ENCODE measurements at places on chromosomes 16 and 17.

DNA sequence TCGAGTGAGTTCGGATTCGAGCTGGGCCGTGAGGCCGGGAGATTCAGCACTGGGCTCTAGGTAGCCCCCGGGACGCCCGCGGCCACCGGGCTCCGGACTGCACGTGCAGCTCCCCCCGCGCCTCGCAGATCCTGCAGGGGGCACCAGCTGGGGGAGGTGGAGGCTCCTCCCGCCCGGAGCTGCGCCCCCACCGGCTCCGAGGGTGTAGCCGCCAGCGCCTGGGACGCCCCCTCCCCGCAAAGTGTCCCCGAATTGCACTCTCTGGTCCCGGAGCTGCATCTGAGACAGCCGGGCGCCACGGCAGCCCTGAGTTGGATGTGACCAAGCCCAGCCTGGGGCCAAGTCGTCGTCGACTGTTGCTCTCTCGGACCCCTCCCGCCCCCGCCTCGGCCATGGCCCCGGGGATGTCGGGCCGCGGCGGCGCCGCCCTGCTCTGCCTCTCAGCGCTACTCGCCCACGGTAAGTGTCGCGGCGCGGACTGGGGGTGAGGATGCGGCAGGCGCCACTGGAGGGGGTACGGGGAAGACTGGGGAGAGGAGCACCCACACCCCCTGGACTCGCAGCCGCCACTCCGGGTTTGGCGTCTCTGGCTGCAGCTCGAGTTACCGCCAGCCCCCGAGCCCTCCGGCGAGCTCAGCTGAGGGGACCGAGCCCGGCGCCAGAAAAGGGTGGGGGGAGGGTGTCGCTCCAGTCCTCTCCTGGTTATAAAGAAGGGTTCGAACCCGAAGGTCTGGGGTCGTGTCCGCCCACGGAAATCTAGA is 1.5 kb downstream of the TMEM132E start:
- DNase-seq: no peak

GRCh38 chr16:50640391-50640790 is 40.7 kb downstream of the SNX20 start:
- no peak for DNase-seq

DNA sequence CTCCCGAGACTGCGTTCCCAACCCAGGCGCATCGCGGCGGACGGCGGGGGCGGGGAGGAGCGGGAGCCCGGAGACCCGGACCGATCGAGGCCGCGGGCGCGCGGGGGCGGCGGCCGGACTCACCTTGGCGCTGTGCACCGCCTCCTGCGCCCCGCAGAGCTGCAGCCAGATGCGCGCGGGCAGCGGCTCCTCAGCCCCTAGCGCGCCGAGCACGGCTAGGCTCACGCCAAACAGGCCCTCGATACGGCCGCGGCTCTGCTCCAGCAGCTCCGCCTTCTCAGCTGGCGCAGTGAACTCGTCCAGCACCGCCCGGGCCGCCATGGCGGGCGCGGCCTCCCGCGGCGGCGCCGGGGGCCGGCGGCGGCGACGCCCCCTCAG is 339 bp downstream of the N4BP1 start:
- no peak for DNase-seq

DNA sequence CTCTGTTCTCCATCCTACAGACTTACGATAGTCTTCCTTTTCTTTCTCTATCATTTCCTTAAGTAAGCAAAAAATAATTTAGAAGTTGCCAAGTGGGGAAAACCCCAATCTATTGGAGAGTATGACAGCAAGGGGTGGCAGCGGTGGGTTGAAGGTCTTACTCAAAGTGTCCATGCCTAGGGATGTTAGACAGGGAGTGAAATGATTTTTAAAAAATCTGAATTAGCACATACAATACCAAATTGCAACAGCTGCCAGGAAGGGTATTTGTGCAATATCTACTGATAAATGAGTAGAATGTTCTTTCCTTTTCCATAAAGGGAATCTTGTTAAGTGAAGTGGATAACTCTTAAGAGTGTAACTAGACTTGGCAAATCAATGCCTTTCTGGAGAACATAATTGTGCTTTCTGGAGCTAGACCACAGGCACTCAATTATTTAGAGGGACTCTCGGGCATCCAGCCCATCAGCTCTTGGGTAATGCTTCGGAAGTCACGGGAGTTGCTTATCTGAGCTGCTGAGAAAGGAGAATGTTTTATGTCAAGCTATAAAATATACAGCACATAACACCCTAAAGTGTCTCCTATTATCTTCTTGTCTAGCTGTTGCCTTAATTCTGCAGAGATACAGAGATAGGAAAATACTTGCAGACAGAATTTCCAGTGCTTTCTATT is 151.5 kb downstream of the KCNJ2 start:
- no peak for DNase-seq

DNA sequence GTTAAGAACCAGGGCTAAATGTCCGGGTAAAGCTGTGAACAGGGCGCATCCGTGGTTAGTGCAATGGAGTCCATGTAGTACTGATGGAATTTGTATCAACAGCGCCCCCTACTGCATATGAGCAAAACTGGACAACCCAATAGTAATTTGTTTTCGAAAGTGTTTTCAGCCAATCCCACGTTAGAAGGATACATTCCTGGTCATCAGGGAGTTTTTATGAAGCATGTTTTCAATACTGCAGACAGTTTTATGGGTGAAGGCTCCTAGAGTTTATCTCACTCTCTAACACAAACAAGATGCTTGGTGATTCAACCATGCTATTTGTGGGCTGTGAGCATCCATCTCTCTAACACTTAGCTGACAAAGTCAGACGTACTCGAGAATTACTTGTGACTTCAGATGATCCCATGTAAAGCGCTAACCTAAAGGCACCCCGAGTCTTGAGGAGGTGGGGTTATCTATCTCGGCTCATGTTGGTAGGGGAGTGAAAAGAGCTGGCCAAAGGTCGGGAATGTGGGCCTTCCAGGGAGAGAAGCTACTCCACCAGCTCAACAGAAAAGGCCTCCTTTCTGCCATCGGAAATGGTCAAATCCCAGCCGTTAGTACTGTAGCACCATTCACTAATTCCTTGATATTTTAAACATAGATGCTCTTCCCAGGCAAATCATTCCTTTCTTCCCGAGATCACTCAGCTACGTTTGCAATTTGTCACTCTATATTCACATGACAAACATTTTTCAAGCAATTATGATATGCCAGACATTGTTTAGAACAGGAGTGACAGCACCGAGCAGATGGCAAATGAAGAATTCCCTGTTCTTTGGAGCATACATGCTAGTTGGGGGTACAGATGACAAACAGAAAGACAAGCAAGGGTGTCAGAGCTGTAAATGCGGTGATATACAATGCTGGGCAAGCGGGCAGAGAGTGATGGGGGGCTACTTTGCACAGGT is 46.9 kb upstream of the HNF1B start:
- DNase-seq: no peak

GRCh38 chr16:60991886-60992285 is 1044.4 kb downstream of the CDH8 start:
- no peak for DNase-seq

DNA sequence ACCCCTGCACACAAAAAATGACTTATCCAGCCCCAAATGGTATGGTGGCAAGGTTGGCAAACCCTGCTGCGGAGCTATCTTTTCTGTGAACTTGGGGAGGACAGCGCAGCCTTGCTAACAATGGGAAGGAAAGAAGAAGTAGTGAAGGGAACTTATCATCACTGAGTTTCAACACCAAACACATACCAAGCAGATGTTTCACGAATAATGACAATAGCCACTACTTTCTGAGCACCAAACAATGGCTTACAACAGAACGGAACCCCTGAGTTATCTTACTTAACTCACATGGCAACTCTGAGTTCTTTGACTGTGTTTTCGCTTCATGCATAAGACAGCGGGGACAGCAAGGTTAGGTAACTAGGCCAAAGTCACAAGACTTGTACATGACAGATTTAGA is 148.9 kb downstream of the XYLT1 start:
- DNase-seq: no peak

DNA sequence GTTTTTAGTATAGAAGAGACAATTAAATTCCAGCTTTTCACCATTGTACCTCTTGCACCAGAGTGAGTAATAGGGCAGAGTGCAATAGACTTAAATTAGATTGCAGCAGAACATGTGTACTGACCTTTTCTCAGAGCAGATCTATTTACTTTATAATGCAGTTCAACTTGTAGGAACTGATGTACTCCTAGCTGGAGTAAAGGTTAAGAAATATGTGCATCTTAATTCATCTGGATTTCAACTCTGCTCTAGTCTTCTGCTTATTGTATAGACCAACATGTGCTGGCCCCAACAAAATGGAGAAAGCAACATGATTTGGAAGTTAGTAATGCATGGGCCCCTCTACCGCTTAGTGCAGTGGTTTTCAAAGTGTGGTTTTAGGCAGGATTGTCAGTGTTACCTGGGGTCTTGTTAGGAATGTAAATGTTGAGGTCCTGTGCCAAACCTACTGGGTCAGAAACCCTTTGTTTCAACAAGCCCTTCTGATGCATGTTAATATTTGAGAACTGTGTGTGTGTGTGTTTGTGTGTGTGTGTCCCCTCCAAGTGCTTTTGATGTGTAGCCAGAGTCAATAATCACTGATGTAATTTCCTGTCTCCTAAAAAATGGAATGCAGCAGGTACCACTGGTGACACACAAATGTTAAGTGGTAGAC is 138.6 kb downstream of the TOX3 start:
- DNase-seq: no peak

- no peak for DNase-seq
Observed at GRCh38 chr16:70576431-70577255, 53.0 kb downstream of the SF3B3 start.

- DNase-seq: no peak
Observed at GRCh38 chr16:75293772-75294171, 42.3 kb upstream of the BCAR1 start.

DNA sequence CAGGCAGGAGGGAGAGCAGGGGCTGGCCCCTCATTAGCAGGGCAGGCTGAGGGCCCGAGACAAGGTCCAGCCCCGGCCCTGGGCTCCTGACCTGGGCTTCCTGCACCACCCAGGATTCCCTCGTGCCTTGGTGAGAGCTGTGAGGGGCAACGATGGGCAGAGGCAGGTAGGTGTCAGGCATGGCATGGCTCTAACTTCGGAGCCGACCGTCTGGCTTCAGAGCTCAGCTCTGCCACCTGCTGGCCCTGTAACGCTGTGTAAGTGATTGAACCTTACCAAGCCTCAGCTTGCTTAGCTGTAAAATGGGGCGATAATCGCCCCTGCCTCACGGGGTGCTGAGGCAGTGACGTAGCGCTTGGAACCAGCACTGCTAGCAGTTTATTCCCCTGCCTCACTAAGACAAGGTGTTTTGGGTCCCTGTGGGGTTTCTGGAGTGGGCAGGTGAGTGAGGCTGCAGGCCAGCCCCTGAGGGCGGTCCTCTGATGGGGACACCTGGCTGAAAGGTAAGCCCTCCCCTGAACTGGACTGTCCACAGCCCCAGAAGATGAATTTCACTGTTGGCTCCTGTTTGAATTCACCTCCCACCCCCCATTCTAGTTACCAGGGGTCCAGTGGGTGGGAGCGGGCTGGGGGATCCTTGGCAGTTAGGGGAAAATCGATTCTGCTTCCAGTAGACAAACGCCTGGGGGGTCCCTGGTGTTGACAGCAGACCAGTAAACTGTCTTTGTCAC is 184.8 kb upstream of the GSE1 start:
- DNase-seq: no peak

GRCh38 chr16:80341263-80341662 is 199.5 kb upstream of the DYNLRB2 start:
- DNase-seq: no peak

DNA sequence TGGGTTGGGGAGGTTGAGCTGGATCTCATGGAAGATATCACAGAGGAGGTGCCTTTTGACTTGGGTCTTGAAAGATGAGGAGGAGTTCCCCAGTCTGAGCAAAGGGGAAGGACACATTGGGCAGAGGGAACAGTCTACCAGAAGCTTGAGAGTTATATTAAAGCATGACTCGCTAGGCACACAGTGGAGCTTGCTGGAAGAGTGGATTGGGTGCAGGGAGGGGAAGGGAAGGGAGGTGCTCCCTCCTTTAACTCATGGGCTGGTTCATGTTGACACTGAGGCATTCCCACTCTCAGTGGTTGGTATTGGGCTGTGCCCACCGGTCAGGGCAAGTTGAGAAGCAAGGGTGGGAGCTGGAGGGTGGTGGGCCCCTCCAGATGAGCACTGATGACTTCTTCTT is 5.9 kb downstream of the TMEM98 start:
- no peak for DNase-seq

- DNase-seq: no peak
Observed at GRCh38 chr17:38673707-38674013, 1.1 kb downstream of the EPOP start.

- no peak for DNase-seq
Observed at GRCh38 chr16:21120976-21121520, 29.6 kb downstream of the DNAH3 start.

DNA sequence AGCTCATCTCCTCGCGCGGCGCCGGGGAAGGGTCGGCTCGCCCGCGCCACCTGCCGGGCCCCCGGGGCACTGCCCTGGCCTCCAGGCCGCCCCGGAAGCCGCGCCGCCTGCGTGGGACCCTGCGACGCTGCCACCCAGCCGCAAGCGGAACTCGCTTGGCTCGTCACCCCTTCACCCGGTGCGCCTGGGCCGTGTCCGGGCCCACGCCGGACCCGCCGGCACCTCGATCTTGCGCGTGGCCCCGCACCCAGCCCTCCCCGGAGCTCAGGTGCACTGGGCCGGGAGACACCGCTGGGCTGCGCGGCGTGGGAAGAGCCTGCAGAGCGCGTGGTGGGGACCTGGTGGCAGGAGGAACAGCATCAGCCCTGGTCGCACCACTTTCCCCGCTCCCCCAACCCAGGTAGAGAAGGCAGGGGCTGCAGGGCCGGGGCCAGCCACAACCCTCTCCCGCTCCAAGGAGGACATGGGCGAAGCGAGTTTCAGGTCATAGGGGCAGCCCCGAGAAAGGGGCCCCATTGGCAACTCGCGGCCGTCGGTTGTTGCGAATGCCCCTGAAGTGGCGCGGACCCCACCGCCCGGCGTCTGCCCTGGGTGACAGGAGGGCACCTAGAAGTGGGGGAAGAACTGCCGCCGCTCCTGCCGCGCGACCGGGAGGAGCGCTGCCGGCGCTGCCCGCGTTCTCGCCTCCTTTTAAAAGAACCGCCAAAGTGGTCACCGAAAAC is 363 bp upstream of the MIF4GD start:
- DNase-seq: peak; percentile 85

DNA sequence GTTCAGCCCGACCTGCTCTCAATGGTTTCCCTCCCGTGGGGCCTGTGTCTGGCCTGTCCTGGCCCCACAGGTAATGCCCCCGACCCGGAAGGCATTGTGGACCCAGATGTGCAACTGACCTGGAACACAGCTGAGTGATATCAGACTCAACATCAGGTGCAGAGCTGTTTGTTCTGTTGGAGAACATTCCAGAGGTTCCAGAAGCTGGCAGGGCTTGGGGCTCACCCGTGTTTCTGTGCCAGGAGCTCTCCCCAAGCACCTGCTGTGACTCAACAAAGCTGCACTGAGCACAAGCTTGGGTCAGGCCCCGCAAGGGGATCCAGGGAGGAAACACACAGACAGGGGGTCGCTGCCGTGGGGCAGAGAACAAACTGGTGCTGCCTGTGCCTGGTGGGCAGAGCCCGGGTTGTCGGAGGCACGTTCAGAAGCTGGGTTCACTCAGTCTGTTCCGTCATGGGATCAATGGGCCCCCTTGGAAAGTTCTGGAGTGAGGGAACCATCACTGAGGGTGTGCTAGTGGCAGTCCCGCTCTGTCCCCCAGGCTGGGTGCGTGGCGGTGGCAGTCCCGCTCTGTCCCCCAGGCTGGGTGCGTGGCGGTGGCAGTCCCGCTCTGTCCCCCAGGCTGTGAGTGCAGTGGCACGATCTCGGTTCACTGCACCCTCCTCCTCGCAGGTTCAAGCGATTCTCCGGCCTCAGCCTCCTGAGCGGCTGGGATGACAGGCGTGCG is 22.1 kb downstream of the HS3ST6 start:
- no peak for DNase-seq

All from activated CD4-positive, alpha-beta T cell treated with anti-CD3 and anti-CD28 coated beads, Interleukin-2, amount 50 U/mL, for 24 hours (primary cell).